ENCODE measurements at places on chromosomes 13 and 19.

DNA sequence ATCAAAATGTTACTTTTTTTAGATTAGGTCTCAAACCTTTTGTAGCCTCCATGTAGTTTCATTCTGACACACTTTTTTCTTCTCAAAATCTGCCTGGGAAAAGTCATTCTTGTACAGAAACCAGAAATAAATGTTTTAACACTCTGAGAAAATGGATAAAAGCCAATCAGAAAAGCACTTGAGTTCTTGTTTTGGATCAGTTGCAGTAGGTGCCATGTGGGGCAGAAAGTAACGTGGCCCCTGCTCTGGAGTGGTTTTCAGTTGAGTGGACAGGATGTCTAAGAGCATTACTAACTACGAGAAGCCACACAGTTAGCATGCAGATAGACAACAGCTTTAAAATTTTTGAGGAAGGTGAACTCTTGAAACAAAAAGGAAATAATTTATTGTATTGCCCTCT, 19.1 kb downstream of the GPR183 start:
- no peak for DNase-seq

GRCh38 chr19:16301999-16302694, 22.5 kb upstream of the KLF2 start:
- DNase-seq, result no peak

DNA sequence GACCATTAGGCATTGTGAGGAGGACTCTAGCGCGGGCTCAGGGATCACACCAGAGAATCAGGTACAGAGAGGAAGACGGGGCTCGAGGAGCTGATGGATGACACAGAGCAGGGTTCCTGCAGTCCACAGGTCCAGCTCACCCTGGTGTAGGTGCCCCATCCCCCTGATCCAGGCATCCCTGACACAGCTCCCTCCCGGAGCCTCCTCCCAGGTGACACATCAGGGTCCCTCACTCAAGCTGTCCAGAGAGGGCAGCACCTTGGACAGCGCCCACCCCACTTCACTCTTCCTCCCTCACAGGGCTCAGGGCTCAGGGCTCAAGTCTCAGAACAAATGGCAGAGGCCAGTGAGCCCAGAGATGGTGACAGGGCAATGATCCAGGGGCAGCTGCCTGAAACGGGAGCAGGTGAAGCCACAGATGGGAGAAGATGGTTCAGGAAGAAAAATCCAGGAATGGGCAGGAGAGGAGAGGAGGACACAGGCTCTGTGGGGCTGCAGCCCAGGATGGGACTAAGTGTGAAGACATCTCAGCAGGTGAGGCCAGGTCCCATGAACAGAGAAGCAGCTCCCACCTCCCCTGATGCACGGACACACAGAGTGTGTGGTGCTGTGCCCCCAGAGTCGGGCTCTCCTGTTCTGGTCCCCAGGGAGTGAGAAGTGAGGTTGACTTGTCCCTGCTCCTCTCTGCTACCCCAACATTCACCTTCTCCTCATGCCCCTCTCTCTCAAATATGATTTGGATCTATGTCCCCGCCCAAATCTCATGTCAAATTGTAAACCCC, 2.8 kb upstream of the CEACAM5 start:
- DNase-seq, result no peak

DNA sequence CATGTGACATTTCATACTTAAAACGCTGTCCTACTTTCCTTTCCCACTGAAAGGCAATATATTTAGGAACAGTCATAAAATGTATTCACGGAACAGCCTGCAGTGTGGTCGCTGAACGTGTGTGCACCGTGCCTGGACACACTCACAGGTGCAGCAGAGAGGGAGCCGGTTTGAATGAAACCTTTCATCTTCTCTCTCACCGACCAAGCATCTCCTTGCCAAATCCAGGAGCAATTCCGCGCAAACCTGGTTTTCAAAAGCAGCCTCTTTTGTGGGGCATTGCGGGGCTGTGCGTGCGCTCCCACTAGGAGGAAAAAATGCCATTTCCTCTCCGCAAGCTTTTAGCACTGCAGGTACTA, 1.0 kb downstream of the DCLK1 start:
- DNase-seq, result no peak

DNA sequence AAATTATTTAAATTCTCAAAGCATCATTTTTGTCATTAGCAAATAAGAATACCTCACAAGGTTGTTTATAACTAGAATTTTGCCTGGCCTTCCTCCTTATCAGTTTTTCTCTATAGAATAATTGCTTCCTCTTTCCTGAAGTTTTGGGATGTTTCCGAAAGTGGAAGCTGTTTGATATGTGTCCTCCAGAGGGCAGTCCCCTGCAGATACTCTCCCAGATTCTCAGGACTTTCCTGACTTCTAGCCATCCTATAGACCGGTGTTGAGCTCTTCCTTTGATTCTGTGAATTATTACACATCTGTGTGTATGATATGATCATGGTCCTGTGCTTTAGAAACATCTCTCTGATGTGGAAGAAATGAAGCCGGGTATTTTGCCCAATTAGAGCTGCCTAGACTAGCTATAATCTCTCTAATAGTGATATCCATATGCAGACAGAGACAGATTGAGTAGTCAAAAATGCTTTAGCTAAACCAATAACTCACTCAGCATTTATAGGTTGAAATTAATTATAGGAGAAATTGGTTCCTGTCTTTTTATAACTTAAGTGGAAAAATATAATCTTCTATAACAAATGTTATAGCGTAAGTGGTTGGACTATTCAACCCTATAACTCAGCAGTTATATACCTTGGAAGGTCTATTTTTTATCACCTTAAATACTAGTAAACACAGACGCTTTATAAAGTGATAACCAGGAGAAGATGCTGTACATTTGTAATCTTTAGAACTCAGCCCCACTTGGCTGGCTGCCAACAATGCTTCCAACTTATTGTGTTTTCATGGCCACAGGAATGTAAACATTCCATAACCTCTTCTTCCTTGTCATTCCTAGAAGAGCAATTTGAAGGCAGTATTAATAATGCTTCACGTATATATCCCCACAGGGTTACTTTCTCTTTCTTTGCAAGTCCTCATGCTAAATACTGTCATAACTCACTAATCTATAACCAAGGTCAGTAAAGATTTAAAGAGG, 201.0 kb upstream of the RXFP2 start:
- DNase-seq, result no peak

DNA sequence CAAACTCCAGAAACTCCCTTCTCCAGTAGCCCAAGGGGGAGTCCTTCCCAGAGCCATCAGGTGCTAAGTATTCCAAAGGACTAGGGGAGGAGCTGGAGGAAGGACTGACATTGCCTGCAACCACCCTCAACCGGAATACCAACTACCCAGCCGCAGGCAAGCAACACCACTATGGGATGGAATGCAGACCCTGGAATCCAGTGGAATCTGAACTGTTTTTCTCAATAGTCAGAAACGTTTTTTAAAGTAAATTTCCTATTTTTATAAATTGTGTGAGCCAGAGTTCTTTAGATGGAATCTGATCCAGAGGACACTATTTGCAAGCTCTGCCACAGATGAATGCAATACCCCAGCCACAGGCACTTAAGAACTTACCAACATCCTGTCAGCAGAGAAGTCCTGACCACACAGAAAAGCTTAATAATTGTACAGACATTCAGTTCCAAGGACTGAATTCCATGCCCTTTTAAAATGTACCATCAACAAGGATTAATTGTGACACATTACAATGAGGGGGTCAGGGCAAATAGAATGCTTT, 92.1 kb downstream of the USP12 start:
- no peak for DNase-seq

DNA sequence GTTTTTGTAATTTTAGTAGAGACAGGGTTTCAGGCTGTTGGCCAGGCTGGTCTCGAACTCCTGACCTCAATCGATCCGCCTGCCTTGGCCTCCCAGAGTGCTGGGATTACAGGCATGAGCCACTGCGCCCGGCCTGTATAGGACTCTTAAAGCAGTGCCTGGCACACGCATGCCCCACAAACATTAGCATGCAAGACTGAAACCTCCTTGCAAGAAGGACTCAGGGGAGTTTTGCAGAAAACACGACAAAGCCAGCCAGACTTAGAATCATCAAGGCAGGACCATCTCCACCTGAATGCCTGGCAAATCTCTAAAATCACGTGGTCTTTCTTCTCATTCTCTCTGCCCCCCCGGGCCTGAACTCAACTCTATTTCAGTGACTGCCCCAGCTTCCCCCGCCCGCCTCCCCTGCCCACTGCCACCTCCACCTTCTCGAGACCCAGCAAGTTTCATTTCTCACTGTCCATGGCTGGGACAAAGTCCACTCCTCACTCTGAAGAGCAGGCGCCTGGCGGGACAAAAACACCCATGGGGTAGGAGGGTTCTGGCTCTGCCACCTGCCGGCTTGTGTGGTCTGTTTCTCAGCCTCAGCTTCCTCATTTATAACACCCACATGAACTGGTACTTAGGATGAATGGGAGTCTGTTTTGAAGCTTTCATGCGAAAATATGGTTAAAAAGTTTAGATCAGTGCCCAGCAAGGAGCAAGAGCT, 2.4 kb downstream of the TICAM1 start:
- no peak for DNase-seq

GRCh38 chr13:72165276-72165675, 298.3 kb upstream of the DACH1 start:
- no peak for DNase-seq

DNA sequence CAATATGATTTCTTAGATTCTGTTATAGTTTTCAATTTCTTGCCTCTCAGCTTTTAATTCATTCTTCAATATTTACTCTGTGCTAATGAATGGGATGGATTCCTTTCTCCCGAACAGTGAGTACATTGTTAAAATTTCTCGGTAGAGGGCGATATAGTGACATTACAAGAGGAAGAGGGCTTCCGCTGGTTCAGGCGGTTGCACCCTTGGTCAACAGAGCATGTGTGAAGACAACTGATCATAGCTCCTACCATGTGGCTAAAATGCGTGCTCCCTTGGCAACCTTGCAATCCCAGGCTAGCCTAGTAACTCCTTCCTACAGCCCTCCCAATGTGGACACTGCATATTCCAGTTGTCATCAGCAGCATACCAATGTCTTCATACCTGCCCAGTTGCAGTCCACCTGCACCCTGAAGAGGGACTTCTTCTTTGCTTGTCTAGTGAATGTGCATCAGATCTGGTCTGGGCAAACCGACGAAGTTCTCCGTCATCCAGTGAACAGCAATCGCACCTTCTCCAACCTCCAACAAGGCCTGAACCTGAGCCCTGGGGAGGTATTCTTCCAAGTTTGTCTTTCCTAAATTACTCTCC, 653.0 kb upstream of the GPC6 start:
- no peak for DNase-seq

- no peak for DNase-seq
These were observed 10.1 kb upstream of the C2CD4C start for GRCh38 chr19:418761-419671.

- DNase-seq, result no peak
These were observed 1921.2 kb upstream of the PRR20A start for GRCh38 chr13:55219538-55219937.

DNA sequence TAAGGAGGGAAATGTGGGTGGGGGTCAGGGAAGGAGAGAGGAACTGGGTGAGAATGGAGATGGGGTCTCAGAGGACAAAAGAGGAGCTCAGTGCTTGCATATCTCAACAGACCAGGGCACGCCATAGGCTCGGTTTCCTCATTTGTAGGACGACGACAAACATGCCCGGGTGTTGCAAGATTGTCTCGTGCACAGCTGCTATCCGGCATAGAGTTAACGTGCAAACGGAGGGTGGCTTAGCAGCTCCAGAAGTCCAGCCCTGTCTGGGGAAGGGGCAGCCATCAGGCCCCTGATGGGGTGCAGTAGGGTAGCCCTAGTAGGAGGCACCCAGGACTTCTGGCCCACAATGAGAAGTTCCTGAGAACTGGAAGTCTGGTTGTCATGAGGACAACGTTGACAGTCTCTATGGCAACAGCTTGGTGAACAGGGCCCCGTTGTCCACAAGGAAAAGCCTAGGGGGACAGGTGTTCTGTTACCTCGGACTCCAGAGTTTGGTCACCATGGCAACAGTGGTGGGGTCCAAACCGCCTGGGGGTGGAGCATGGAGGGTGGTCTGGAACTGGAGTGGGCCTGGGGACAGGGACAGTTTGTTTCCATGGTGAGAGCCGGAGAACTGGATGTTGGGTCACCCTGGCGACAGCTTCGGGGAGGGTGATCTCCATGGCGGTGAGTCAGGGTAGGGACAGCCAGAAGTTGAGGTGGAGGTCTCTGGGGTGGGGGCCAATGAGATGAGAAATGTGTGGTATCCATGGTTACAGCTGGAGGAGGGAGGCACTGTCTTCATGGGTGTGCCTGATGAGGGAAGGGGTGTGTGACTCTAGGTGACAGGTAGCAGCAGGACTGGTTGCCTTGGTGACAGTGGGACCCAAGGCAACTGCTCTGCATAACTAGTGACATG, 16.8 kb downstream of the TM6SF2 start:
- DNase-seq, result no peak

- no peak for DNase-seq
These were observed 322.5 kb upstream of the ZNF507 start for GRCh38 chr19:32022731-32023563.

DNA sequence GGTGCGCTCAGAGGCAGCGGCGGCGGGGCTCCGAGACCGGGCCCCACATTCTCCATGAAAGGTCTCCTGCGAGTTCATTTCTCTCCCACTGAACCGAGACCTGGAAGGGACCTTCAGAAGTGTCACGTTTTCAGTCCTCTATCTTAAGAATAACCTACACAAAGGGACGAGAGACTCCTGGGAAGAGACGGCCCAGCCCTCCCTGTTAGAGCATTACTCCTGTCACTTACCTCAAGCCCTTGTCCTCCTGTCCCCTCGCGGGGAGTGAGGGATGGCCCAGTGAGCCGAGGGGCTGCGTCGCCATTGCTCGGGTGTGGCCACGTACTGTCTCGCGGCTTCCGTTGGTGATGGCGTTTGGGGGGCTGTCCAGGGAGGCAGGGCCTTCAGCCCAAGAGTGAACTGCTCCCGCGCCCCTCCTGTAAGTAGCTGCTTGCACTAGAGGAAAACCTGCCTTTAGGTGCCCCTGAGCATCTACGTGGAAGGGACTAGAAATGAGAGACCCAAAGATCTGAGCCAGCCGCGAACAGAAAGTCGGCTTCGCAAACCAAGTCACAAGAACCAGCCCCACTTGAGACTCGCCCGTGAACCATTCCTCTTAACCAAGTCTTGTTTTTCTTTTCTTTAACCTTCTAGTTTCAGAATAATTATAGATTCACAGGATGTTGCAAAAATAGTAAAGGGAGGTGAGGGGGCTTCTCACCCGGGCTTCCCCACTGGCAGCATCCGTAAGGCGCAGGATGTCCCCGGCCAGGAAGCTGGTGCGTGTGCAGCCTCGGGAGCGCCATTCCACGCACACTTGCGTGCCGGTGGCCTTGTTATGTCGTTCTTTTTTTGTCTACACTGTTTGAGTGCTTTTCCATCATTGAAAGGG, 21.1 kb upstream of the NDUFS7 start:
- no peak for DNase-seq

GRCh38 chr13:35694549-35695447, 218.3 kb upstream of the MAB21L1 start:
- no peak for DNase-seq

DNA sequence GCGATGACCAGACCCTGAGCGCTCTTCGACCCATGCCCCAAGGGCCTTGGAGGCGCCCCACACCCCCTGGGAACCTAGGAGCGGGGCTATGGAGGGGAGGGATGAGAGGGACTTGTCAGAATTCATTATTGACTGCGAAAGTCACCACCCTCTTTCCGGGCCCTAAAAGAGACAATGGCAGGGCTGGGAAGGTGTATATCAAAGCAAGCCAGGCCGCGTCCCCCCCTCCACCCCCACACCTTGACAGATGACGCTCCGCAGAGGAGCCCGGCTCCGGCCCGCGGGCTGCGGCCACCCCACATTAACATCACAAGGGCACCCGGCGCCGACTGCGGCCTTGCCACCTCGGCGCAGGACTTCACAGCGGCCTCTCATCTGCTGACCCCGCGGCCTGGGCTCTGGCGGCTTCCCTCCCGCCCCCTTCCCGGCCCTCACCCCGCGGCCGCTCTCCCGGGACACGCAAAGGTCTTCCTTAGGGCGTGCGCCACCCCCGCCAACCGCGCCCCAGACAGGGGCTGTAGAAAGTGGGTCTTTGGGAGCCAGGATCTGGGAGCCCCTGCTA, 2.4 kb downstream of the CDX2 start:
- no peak for DNase-seq

Data from activated naive CD4-positive, alpha-beta T cell (primary cell).